ENCODE measurements at places on chromosomes 4 and X.
A peak's percentile ranks its signal among the peaks of the same experiment; 100 is the strongest.

- no peak for DNase-seq
Observed at GRCh38 chr4:14262221-14262620, 634.7 kb upstream of the BOD1L1 start.

DNA sequence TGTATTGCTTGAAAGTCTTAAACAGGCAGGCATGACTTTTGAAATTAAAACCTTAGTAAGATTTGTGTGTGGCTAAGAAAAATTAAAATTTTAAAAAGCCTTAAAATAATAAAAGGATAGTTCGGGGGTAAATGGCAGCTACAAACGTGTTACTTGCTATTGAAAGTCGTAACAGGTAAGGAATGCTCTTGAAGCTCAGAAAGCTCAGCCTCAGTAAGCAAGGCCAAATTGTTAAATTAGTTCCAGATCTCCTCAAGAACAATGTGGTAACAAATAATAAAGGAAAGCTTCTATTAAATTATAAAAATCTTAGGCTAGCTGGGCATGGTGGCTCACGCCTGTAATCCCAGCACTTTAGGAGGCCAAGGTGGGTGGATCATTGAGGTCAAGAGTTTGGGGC, 25.5 kb downstream of the PRMT9 start:
- no peak for DNase-seq

- no peak for DNase-seq
Observed at GRCh38 chr4:125489952-125490690, 175.4 kb downstream of the FAT4 start.

DNA sequence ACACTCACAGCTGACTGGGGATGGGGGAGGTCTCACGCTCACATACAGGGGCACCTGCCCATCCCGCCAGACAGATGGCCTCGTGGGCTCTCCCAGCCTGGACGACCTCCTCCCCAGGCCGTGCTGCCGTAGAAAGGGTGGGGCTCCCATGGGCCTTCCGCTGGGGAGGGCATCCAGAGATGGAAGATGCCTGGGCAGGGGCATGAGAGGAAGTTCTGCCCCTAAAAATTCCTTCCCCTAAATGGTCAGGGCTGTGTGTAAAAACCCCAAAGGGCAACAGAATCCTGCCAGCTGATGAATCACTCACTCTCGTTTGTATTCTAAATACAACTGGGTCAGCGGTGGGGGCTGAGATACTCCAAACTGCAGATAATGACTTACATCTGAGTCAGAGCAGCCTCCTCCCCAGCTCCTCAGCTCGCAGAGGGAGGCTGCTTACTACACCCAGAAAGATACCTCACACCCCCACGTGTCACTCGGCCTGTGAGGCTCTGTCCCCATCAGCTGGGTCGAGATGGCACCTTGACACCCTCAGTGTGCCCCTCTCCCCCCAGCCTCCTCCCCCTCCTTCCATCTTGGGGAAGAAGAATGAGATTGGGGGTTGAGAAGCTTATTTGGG, 10.1 kb downstream of the WDR1 start:
- DNase-seq = peak; percentile 99

DNA sequence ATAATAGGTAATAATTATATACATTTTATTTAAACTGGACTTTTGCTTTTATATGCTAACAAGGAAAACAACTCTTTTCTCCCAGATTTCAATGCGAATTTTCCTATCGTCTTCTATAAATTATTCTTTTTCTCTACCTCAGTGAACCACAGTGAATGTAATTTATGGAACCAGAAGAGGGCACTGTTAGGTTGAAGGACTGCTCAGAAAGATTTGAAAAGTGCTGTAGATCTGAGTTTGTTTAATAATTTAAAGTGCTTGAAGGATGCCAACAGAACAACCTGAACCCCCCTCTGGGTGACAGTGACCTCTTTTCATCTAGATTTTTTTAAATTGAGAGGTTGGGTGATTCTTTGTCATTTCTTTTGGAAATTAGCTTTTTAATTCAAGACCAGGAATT, 54.9 kb downstream of the PHOX2B start:
- DNase-seq = peak; percentile 52

- no peak for DNase-seq
Observed at GRCh38 chr4:146640465-146641061, 1.9 kb downstream of the POU4F2 start.

DNA sequence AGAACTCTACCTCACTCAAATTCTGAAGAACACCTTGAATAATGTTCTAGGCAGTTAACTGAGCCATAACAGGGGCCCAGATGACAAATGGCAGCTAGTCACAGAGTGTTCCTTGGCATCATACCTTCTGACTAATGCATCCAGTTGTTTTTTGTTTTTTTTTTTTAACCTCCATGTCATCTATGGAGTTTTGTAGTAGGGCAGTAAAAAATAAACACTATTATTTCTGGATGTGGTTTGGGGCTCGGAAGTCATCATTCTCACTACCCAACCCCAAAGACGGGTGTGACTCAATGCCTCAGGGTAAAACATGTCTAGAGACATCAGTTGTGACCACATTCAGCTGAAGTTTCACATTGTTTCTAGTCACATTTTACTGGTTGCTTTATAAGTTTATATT, 31.2 kb upstream of the MCF2 start:
- DNase-seq = peak; percentile 86

DNA sequence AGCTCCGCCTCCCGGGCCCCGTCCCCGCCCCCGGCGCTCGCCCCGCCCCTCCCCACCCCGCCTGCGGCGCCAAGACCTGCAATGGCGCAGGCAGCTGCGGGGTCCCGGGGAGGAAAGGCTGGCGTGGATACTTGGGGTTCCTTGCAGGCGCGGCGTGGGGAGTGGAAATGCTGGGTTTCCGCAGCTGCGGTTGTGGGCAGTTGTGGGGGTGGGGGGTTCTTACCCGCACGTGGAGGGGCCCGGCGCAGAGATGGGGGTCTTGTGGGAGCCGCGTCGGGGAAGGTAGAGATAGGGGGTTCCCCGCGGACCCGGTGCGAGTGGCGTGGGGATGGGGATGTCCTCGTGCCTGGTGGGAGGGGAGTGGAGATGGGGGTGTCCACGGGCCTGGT, 680 bp upstream of the ASMTL start:
- DNase-seq = no peak

GRCh38 chrX:40090050-40090804, 7.5 kb downstream of the BCOR start:
- DNase-seq = peak; percentile 32

- no peak for DNase-seq
Observed at GRCh38 chr4:118087366-118087765, 53.1 kb downstream of the NDST3 start.

DNA sequence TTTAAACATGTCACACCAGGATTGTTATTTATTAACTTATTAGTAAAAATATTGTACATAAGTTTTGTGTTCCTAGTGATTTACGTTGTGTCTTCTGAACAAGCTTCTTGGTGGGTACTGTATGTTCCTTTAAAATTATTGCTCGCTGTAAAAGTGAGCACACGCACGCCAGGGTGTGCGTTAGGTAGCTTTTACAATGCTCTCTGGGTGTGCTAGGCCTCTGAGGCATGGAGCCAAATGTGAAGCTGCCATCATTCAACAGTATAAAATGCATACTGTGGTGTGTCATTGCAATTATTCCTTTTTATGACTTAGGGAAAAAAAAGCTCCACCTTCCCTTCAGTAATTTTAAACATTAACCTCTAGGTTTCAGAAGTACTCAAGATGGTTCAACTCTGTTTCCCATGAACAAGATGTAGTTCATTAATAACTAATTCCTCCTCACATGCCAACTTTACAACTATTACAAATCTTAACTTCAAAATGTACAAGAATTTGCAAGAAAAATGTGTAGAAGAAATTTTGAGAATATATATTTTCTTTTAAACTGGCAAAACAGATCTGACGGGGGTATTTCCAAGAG, 42.4 kb downstream of the ATOH1 start:
- no peak for DNase-seq

- peak; percentile 83 for DNase-seq
Observed at GRCh38 chrX:154738011-154738738, 12.7 kb downstream of the GAB3 start.

GRCh38 chrX:114675365-114675764, 91.5 kb downstream of the HTR2C start:
- DNase-seq = peak; percentile 40

DNA sequence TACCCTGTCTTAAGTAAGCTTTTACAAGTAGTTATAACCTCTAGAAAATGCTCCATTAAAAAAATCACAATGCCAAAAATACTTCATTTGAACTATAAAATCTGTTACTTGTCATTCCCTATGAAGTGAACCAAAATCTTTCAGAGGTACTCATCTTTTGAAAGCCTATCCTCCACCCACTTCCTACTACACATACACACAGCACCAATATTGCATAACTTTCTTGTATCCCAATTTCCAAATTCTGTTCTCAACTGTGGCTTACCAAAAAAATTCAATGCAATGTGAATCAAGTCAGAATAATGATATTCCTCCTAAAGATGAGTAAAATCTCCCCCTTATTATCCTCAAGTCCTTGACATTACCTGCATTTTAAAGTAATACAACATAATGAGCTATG, 15.9 kb downstream of the DHX15 start:
- DNase-seq = peak; percentile 23

DNA sequence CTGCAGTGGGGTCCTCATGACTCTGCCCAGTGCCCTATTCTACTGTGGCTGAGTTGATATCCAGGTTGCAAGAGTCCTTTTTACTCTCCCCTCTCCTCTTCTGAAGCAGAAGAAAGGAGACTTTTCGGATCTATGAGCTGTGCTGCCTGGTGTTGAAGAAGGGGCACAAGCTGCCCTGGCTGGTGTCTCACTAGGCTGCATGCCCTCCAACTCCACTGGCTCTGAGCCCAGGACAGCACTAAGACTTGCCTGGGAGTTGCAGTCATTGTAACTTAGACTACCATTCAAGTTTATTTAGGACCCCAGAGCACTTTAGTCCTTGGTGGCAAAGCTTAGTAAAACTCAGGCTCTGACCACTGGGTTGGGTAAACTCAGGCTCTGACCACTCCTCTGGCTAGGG, 89.4 kb downstream of the GABRB1 start:
- DNase-seq = no peak

All from EH (cell line).